Activated CD4-positive, alpha-beta T cell treated with anti-CD3 and anti-CD28 coated beads, Interleukin-2, amount 50 U/mL, for 48 hours (primary cell): ENCODE measurements at places on chromosomes 2 and 18.

GRCh38 chr2:53473236-53473635, 294.4 kb upstream of the CHAC2 start:
- DNase-seq: no peak

GRCh38 chr2:18432999-18433398, 127.5 kb downstream of the RDH14 start:
- no peak for DNase-seq

DNA sequence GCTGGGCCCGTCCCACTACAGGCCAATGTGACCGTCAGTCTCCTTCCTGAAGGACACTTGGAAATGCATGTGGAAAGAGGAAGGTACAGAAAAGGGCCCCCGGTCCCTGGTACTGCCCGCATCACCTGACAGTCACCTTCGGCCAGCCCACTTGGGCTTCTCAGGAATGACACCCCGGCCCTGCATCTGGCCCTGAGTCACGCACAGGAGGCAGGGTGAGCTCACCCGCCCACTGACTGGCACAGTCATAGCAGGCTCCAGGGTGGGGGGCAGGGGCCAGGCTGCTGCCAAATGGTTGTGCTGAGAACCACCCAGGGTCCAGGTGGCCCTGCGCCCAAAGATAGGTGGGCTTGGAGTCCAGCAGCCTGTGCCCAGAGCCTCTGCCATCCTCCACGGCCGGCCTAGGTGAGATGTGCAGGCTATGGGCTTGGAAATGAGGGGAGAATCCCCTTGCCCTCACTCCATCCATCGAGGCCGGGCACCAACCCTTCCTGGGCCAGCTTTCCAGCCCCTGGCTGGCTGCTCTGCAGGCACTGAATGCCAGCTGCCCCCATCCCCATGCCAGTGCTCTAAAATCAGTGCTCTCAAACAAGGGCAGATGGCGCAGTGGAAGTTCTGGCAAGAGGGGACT, 14.1 kb downstream of the EMX1 start:
- DNase-seq: peak; percentile 14

GRCh38 chr2:65652066-65652465, 219.7 kb upstream of the SPRED2 start:
- no peak for DNase-seq

DNA sequence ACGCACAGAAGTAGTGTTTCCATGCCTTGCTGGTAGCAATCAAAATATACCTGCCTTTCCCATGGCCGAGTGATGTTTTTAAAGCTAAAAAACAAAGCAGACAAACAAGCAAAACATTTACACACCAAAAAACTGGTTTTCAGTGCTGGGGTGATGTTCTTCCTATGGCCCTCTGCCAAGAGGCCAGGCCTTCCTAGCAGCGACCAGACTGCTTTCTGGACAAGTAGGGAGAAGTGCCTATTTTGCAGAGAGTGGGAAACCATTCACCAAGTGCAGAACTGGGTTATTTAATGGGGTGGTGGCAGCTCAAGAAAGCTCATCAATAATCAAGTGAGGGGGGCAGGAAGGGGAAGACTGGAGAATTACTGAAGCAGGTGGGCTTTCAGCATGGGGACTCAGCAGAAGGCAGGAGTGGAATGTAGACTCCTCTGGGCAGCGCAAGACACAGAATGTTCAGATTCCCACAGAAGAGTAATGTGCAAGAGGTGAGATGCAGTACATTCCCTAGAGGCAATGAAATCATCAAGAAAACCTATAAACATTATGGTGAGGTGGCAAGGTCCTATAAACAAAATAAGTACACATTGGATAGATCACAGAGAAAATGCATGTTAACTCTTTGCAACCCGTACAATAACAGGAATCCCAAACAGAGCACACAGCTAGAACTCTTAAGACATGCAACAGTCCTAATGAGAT, 44.0 kb downstream of the CPO start:
- DNase-seq: no peak

DNA sequence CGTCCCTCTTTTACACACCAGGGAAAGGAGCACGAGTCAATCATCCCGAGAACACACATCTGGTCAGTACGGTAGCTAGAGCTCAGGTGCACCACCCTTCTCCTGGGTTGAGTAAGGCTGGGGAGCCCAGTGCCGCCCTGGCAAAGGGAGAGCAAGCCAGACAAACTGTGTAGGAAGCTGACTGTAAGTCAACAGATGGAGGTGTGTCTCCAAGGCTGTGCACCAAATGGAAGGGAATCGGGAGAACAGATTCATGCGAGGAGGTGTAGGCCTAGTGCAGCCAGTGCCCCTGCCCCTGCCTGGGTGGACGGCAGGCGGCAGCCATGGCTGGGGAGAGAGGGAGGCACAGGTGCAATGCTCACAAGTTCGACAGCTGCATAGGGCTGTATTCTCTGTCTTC, 65.7 kb downstream of the CELF4 start:
- no peak for DNase-seq

DNA sequence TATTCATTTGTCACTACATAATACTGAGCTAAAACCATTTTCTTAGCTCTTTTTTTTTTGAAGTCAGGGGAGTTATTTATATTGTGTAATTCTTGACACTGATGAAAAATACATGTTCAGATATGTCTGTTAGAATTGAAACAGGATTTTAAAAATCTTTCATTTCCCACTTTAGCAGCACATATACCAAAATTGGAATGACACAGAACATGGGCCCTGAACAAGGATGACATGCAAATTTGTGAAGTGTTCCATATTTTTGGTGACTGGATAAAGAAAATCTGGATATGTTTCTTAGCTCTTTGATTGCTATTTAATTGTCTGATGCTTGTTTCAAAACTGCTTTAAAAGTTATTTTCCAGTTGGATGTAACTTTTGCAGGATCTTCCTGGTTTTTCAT, 1963.9 kb upstream of the LRRTM1 start:
- no peak for DNase-seq

DNA sequence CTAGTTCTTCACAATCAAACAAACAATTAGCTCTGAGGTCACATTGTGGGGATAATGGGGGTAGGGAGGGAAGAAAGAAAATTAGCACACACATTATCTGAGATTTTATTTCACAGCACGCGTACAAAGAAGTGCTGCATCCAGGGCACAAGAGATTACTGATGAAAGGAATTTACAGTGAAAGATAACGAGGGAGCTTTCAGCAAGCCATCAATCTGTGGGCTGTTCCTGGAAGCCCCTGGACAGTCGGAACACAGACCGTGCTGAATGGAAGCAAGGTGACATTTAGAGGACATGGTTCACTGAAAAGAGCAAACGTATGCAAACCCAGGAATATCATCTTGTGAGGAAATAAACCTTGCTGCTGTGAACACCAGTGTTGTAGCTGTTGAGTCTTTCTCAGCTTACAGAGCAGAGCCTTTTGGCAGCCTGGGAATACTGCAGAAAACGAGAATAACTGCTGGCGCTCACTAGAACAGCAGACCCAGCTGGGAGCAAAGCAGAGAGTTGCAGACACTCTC, 63.2 kb downstream of the SCG2 start:
- DNase-seq: no peak

- DNase-seq: no peak
Observed at GRCh38 chr2:42368817-42369531, 8.0 kb upstream of the COX7A2L start.

- no peak for DNase-seq
Observed at GRCh38 chr2:66805016-66805865, 370.3 kb downstream of the MEIS1 start.

DNA sequence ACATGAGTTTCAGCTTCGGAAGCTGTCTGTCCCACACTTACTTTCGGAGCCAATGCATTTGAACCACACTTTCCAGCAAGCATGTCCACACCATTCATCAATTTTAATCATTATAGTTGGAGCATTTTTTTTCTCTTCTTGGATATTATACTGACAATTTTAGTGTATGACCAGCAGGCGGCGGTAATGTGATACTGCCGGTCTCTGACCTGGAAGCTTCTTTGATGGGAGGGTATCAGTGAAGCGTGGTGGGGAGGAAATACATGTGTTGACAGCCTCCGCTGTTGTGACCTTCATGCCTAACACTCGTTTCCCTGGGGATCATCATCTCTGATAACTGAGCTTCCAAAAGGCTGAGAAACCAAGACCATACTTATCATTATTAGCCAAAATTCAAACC, 231.7 kb downstream of the GBX2 start:
- DNase-seq: peak; percentile 14

DNA sequence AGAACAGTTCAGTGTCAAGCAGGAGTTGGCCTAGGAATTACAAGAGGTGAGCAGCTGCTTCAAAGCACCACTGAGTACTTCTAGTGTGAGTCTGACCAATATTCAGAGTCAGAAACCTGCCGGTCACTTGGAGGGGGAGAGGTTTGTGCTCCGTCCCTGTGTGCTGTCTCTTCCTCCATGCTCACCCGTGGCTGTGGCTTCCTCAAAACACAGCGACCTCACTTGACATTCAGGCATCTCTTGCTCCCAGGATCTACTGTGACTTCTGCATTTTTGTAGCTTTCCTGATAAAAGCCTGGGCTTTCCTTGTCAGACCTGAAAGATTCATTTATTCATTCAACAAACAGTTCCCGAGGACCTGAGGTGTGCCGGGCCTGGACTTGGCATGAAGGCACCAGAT, 32.9 kb downstream of the TPRKB start:
- no peak for DNase-seq

- no peak for DNase-seq
Observed at GRCh38 chr2:167484875-167485274, 596.6 kb downstream of the XIRP2 start.

GRCh38 chr2:60675301-60675700, 80.8 kb upstream of the PAPOLG start:
- no peak for DNase-seq

GRCh38 chr2:127170021-127170420, 50.1 kb downstream of the CYP27C1 start:
- DNase-seq: no peak

GRCh38 chr2:53740170-53740569, 27.4 kb upstream of the CHAC2 start:
- DNase-seq: no peak

GRCh38 chr2:190186238-190186637, 123.7 kb upstream of the MSTN start:
- DNase-seq: no peak

- DNase-seq: no peak
Observed at GRCh38 chr2:241410739-241411176, 54.7 kb downstream of the FARP2 start.

DNA sequence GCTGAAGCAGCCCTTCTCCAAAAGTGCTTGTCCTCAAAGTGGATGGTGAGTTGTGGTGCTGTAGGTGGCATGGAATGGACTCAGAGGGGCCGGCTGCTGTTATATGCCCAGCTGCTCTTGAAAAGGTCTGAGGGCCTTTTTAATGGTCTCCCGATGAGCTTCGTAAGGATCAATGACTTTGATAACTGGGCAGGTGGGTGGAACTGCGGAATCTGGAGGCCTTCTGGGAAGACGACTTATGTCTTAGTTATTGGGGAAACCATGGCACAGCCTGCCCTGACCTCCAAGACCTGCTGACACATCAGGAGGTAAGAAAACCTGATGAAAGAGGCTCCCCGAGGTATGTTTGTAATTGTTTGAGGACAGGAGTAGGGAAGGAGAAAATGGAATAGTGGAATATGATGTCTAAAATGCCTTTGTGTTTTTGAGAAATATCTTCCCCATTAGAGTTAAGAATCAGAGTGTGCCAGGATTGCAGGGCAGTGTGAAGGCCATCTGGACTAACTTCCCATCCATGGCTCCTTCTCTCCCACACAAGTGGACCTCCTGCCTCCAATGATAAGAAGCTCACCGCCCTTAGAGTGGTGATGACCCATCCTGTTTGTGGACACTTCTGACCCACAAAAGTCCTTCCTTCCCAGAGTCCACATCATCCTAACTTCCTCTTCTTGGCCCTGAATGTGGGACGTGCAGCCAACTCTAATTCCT, 236.1 kb downstream of the FHOD3 start:
- DNase-seq: no peak

DNA sequence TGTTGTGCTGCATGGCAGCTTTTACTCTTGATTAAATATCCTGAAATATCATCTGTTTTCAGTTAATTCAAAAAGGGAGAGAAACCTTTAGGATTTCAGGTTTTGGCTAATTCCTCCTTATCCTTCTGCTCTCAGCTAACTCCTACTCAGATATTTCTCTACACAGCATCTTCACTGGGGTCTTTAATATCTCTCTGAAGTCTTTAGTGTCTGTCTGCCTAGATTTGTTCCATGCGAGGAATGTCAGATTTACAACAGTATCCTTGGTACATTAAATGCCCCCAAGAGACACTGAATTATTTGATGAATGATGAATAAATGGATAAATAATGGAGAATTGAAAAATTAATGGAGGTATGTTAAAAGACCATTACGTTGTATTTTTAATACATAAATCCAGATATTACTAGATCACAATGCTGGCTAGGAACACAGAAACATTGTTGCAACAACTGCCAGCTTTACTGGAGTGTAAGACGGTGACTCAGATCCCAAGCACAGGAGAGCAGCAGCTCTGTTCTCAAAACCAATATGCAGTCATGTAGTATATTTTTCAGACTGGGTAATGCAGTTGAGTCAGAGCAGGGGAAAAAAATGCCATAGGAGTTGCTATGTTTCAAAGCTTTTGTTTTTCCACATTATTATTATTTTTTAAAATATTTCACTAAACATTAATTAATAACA, 388.0 kb upstream of the SYT4 start:
- no peak for DNase-seq

GRCh38 chr2:181904022-181904632, 12.6 kb downstream of the ITPRID2 start:
- no peak for DNase-seq

- no peak for DNase-seq
Observed at GRCh38 chr2:24110660-24111303, 12.4 kb downstream of the PFN4 start.

DNA sequence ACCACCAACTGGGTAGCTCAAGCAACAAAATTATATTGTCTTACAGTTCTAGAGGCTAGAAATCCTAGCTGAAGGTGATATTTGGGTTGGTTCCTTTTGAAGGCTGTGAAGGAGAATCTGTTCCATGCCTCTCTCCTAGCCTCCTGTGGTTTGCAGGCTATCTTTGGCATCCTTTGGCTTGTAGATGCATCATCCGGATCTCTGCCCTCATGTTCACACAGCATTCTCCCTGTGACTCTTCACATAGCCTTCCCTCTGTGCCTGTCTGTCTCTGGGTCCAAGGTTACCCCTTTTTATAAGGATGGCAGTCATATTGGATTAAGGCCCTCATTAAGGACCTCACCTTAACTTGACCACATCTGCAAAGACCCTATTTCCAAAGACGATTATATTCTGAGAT, 78.6 kb upstream of the MAP3K20 start:
- DNase-seq: no peak

DNA sequence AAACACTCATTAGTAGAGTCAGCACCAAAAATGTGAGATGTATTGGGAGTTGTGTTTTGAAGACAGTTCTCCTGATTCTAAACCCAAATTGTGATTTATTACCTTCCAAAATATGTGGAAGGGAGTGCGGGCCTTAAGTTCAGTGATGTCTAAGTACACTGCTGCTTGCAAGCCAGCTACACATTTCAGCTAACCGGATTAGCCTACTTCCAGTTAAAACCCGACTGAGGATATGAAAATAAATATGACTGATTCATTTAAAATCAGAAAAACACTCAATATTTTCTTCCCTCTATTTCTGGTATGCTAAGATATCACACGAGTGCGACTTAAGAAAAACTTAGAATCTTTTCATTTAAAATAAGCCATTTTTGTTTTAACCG, 907 bp downstream of the FHL2 start:
- DNase-seq: no peak
